ENCODE measurements at places on chromosomes 7 and 10. TPM values are rescaled to one million over a fixed set of nuclear protein-coding genes. Genes with fewer than 3 reads are reported as not detected.
A peak's percentile ranks its signal among the peaks of the same experiment; 100 is the strongest.

- no peaks in the 10 kb centered on the region for H3K4me1 ChIP-seq
- H3K4me3 ChIP-seq: no peak overlapping the region
- no peaks in the 10 kb centered on the region for H3K27me3 ChIP-seq
- no peak for DNase-seq
- no peak overlapping the region for H3K27ac ChIP-seq
Measured at GRCh38 chr7:12826079-12826478, 138.6 kb downstream of the ARL4A start.

DNA sequence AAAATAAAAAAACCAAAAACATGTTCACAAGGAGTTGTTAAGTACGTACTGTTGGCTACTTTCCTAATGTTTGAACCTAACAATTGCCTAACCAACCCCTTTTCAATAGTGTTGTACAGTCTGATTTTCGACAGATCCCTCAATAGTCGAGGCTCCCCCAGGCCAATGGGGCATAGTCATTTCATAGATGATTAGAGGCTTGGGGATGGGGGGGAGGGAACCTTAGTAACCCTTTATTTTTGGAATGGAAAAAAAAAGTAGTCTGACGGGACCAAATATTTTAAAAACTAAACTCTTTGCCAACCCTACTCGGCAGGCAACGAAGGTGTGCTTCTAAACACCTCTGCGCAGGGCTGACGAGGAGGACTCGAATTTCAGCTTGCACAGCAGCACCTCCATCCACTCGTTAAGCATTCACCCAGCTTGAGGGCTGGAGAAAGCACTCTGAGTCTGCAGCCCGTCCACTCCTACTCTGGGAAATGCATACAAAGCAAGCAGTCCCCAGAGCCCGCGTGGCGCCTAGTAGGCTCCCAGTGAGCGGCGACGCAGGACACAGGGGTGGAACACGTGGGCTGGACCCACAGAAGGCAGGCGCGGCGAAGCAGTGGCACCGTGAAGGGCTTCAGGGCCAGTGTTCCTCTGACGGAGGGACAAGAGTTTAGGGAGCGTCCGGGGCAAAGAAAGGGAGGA, 899 bp downstream of the PUS7 start:
- H3K4me3 ChIP-seq: peak overlapping the region; percentile 61
- peak overlapping the region; percentile 49 for H3K27ac ChIP-seq
- H3K27me3 ChIP-seq: no peaks in the 10 kb centered on the region
- peaks cover 5% of the 10 kb centered on the region for H3K4me1 ChIP-seq

- H3K4me3 ChIP-seq: no peak overlapping the region
- no peak for DNase-seq
- H3K36me3 ChIP-seq: no peaks in the 10 kb centered on the region
- no peaks in the 10 kb centered on the region for H3K4me1 ChIP-seq
- no peak overlapping the region for H3K27ac ChIP-seq
Measured at GRCh38 chr10:17838080-17838648, 29.0 kb downstream of the MRC1 start.

GRCh38 chr7:936386-937054, 18.0 kb downstream of the ADAP1 start:
- no peak for DNase-seq
- no peaks in the 10 kb centered on the region for H3K27me3 ChIP-seq
- H3K4me3 ChIP-seq: no peak overlapping the region
- H3K4me1 ChIP-seq: no peaks in the 10 kb centered on the region
- H3K36me3 ChIP-seq: no peaks in the 10 kb centered on the region
- H3K27ac ChIP-seq: peak overlapping the region; percentile 4

- H3K4me1 ChIP-seq: no peaks in the 10 kb centered on the region
- no peaks in the 10 kb centered on the region for H3K36me3 ChIP-seq
- no peaks in the 10 kb centered on the region for H3K27me3 ChIP-seq
- H3K4me3 ChIP-seq: no peak overlapping the region
Measured at GRCh38 chr7:24764972-24765744, 7.9 kb upstream of the GSDME start.

- H3K4me1 ChIP-seq: no peaks in the 10 kb centered on the region
- DNase-seq: no peak
- no peaks in the 10 kb centered on the region for H3K36me3 ChIP-seq
- no peak overlapping the region for H3K4me3 ChIP-seq
- H3K27me3 ChIP-seq: no peaks in the 10 kb centered on the region
- no peak overlapping the region for H3K27ac ChIP-seq
Measured at GRCh38 chr7:85828614-85829013, 641.8 kb upstream of the SEMA3D start.

The KCNIP2 gene
- 63.9 TPM for total RNA-seq

The FEZF1 gene
- total RNA-seq: not detected

The TRPV5 gene
- not detected for total RNA-seq

The PSMC2 gene
- 118 TPM for total RNA-seq
